Naive thymus-derived CD4-positive, alpha-beta T cell (primary cell): ENCODE measurements at places on chromosomes 11 and 22. TPM values are rescaled to one million over a fixed set of nuclear protein-coding genes. Genes with fewer than 3 reads are reported as not detected.

DNA sequence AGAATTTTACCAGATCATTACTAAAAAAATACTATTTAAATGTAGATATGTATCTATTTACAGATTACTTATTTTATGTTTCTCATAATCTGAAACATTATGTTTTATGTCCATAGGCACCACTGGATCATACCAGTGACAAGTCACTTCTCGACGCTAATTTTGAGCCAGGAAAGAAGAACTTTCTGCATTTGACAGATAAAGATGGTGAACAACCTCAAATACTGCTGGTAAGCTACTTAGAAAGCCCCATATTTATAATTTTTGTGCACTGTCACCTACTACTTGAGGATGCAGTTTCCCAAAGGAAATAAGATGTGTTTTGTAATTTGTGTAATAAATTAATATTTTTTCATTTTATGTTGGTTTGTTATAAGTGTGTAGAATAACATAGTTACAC is 42.6 kb downstream of the USP47 start:
- DNase-seq: no peak

- DNase-seq: no peak
These were observed 12.6 kb upstream of the MMP20 start for GRCh38 chr11:102637731-102638130.

DNA sequence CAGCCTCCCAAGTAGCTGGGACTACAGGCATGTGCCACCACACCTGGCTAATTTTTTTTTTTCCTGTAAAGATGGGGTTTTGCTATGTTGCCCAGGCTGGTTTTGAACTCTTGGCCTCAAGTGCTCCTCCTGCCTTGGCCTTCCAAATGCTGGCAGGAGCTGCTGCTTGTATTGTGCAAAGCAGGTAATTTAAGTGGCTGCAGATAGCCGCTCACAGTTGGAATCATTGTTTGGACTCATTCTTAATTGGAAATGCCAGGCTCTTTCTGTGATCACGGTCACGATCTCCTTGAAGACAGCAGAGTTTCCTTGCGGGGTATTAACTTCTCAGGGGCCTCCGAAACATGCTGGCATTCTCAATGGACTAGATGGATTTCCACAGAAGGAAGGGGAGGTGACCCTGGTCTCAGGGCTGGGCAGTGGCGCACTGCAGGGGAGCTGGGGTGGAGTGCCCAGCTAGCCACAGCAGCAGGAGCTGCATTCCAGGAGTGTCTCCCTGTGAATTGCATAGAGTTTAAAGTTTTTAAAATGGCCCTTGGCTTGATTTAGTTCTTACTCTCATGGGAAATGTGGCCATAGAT is 136.1 kb downstream of the MORC2 start:
- no peak for DNase-seq

Gene SYT7
- not detected for total RNA-seq

Gene FADS2
- total RNA-seq: 2.1 TPM

GRCh38 chr22:20427104-20427944 is 10.3 kb downstream of the SCARF2 start:
- DNase-seq: no peak

DNA sequence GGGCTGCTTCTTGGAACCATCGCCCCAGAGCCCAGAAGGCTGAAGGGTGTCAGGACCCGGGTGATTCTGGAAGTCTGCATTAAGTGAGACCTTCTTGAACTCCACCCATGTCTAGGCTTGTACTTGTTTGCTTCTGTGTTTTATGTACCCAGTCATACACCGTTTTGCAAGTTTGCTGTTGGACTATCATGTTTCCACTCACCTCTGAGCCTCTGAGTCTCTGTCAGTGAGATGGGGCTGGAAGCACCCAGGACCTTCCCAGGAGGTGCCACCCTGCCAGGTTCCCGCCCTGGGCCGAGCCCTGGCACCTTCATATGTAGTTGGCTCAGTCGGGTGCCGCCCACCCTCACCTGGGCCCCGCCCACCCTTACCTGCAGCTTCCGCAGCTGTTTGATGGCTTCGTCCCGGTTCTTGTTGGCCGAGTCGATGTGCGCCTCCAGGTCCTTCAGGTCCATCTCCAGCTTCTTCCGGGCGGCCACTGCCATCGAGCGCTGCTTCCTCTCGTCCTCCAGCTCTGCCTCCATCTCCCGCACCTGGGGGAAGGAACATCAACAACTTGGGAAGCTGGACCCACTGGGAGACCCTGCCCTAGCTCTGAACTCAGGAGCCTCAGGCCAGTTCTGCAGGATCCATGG is 35.1 kb downstream of the APOL1 start:
- DNase-seq: no peak

DNA sequence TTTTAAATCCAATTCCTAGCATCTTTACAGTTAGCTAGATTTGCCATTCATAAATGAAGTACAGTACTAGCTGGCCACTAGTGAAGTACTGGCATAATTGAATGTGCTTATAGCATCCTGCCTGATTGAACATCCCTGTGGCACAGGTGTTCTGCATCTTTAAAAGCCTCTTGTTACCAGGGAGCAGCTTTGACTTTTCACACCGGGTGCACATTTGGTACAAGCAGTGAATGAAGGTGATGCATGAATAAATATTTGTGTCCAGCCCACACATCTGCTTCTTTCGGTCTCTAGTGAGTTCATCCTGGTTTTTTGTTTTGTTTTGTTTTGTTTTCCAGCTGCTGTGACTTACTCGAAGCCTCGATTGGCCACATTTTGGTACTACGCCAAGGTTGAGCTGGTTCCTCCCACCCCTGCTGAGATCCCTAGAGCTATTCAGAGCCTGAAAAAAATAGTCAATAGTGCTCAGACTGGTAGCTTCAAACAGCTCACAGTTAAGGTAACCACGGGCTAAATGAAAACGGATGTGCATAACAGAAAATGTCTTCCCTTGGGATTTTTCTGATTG is 5.3 kb downstream of the ATP5MG start:
- DNase-seq: no peak

Gene PDXP
- total RNA-seq: 25.1 and 27.4 TPM in 2 replicates

DNA sequence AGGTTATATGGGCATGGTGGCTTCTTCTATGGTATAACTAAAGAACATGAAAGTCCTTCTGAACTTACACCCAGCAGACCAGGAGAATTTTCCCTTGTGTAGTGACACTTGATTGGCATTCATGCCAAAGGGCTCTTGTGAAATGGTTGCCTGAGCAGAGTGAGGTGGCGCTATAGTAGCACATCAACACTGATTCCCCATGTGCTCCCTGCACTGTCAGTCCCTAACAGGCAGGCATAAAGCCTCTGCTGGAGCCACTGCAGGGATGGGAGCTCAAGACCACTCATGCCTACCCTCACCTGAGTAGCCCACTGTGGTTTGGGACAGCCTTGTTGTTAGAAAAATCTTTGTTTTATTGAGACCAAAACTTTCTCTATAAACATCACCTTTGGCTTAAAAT is 92.6 kb upstream of the LIN7C start:
- no peak for DNase-seq

Gene SGSM1
- total RNA-seq: 2.9 TPM

DNA sequence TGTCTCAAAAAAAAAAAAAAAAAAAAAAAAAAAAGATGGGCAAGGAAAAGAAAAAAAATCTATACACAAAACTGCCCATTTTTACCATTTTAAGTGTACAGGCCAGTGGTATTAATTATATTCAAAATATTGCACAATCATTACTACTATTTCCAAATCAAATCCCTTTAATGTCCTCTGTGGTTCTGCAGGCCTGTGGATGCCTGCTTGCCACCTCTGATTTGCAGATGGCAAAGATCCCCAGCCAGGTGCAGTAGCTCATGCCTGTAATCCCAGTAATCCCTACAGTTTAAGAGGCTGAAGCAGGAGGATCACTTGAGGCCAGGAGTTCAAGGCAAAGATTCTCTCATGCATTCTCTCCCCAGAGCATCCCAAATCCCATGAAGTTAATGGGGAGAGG is 20.2 kb downstream of the RFPL1 start:
- DNase-seq: no peak

DNA sequence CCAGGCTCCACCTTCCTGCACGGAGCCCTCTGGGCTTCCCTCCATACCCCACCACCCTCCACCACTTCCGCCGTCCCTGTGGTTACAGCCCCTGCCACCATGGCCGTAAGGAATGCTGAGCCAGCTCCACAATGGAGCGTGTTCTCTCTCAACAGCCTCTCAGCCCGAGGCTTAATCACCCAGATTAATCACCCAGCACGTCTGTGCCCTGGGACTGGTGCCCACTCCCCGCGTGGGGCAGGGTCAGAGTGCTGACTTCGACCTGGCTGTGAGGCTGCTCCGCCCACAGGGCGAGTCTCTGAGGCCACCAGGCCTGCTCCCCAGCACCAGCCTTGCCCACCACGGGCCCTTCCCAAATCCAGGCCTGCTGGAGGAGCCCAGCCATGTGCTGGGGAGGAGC is 4.0 kb upstream of the TH start:
- DNase-seq: no peak

DNA sequence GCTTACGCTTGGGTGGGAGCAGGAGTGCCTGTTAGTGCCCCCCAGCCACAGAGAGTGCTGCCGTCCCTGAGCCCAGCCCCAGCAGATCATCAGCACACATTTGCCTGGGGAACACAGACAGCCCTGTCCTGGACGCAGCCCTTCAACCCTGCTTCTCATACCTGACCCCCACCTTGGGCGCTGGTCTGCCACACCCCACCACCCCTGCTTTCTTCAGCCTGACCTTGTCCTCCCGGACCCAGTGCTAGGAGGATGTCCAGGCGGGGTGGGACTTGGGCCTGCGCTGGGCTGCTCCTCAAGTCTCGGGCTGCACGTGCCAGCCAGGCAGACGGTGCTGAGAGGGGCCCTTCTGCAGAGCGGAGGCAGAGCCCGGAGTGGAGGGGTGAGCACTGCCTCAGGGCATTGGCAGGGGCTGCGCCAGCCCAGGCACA is 119.2 kb downstream of the KCNQ1OT1 start:
- DNase-seq: no peak

GRCh38 chr22:32411402-32411801 is 645 bp downstream of the RTCB start:
- no peak for DNase-seq

DNA sequence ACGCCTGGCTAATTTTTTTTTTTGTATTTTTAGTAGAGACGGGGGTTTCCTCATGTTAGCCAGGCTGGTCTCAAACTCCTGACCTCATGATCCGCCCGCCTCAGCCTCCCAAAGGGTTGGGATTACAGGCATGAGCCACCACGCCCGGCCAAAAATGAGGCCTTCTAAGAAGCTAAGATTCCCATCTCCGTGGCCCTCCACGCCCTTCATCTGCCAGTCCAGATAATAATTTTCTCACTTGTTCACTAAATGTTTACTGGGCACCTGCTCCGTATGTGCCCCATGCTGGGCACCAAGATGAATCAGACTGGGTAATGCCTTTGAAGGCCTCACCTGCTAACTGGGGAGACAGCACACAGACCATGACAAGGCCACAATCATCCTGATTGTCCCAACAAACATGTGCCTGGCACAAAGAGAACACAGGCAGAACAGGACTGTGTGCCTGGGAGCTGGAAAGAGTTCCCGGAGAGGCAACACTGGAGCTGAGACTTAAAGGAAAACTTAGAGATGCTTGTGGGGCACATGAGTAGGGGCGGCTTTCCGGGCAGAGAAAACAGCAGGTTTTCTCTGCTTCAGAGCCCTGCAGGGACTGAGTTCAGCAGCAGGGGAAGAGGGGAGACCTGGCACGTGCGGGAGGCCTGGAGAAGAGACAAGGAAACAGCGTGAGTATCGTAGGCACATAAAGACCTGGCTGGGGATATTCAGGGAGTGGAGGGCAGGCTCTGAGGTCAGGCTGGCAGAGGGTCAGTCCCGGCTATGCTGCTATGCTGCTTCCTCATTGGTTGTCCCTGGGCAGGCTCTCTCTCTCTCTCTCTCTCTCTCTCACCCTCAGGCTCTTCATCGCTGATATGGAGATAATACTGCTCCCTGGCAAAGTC is 2.4 kb downstream of the KIAA0930 start:
- DNase-seq: no peak

Gene MS4A12
- total RNA-seq: not detected

DNA sequence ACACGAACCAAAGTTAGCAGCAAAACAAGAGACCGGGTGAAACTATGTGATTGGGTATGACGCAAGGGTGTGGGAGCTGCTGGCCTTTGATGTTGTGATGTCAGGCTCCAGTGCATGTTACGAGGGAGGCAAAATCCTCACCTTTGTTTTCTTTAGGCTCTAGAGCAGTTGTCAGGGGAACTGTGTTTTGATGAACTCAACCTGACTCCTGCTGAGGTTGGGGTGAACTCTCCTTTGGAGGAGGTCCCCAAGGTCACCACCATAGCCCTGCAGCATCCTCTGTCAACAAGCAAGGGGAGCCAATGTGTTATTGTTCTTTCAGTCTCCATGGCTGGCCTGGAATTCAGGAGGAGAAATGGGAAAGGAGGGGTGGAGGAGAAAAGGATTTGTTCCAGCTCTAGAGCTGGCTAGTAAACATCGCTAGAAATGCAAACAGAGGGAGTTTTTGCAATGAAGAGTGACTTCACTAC is 33.8 kb downstream of the RASSF10 start:
- DNase-seq: no peak

GRCh38 chr11:127058524-127058923 is 58.0 kb upstream of the KIRREL3 start:
- DNase-seq: no peak

DNA sequence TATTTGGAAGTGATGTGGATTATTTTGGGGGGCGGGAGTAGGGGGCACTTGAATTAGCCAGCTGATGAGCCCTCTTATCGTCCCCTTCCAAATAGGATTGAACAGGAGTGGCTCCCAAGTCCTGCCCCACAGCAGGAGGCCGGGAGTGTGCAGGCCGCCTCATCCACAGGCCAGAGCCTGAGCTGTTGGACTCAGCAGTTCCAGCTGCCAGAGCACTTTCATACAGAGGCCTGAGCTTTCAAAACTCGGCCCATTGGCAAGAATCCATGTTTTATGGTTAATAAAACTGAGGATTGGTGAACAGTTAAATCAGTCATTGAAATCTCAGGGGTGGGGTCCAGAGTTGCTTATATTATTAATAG is 9.6 kb downstream of the FAM118A start:
- DNase-seq: no peak

GRCh38 chr11:126476977-126477376 is 121.5 kb downstream of the ST3GAL4 start:
- no peak for DNase-seq

Gene ELMOD1
- total RNA-seq: not detected

GRCh38 chr11:67213178-67213621 is 53.1 kb upstream of the GRK2 start:
- peak; percentile 6 for DNase-seq

Gene TPBGL
- total RNA-seq: 0.22 TPM

DNA sequence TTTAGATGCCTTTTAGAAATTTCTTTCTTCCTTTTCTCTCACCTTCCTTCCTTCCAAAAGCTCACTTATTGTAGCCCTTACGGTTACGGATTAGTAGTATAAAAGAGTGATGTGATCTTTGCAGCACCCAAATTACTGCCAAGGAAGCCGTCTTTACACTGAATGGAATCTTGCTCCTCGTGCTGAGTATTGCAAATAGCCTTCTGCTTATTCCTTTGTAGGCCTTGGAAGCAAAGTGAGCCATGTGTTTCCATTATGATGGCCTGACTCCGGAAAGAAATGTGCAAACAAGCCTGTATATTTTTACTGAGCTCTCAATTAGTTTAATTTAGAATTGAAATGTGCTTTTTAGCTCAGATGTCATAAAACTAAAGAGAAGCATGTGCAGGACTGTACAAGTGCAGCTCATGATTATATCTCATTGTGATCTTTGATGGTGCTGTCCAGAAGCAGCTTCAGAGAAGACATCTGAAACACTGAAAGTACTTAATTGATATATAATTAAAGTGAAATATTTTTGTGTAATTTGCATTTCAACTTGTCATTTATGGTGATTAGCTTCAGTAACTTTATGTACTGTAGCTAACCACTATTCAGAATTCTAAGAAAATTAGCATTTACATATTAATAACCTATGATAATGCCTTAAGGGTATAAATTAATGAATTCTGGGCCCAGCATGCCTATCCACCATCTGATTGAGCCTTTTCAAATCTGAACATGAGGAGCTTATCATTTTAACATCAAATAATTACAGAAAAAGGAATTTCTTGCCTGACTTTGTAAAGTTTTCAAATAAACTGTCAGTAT is 129.3 kb downstream of the GRIA4 start:
- no peak for DNase-seq
